ENCODE measurements at places on chromosomes 4 and X. TPM values are rescaled to one million over a fixed set of nuclear protein-coding genes. Genes with fewer than 3 reads are reported as not detected.

DNA sequence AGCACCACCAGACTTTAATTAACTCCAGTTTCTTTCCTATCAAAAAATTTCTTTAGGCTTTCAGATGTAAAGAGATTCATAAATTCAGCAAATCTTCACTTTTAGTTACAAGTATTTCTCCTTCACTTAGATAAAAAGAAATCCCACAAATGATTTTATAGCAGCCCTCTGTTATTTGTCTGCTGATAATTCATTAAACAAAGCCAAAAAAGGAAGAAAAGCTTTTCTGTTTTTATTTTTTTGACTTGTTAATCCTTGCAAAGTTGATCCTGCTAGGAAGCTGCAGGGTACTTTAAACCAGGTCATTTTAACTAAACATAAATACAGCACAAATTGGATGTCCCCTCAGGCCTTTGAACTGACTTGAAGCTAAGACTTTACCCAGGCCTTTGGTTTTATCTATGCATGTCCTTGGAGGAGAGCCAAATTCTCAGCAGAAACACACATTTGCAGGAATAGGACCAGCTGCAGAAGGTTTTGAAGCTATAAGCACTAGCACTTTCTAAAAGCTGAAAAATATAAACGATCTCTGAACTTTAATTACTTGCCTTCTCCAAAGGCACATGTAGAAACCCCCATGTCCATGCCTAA lies 57.5 kb downstream of the PCDH18 start:
- no peak overlapping the region for H3K4me3 ChIP-seq
- H3K27ac ChIP-seq = no peak overlapping the region
- no peak for DNase-seq
- no peaks in the 10 kb centered on the region for H3K36me3 ChIP-seq

The MSX1 gene
- total RNA-seq = 4.0 TPM

The CORIN gene
- 50.9 TPM for total RNA-seq

DNA sequence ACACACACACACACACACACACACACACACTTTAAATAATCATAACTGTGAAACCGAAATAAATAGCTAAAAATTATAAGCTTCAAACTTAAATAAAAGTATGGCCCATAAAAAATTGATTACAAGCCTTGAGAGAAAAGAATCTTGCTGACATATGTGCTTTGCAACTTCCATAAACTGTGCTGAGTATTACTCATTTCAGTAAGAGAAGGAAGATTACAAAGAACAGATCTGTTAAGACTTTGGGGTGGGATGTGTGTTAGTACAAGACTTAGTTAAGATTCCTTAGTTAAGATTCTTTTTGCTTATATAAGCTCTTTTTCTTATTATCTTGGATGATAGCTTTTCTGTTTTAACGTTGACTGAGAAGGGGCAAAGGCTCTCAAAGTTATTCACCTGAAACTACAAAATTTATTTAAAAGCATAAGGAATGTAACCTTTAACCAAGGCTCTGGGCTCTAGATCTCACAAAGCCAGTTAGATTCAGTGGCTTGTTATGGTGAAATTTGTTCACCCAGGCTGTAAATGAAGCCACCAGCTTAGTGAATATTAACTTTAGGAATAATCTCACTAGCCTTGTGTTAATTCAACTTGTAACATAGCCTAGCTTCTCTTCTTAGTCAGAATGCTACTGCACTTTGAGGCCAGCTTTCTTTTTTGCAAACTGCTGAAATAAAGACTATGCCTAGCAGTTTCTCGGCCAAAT lies 58.2 kb downstream of the ARSJ start:
- H3K4me1 ChIP-seq = no peaks in the 10 kb centered on the region
- no peaks in the 10 kb centered on the region for H3K27me3 ChIP-seq
- no peak overlapping the region for H3K4me3 ChIP-seq
- H3K27ac ChIP-seq = no peak overlapping the region
- DNase-seq = no peak

The DIPK2B gene
- total RNA-seq = 18.2 TPM

DNA sequence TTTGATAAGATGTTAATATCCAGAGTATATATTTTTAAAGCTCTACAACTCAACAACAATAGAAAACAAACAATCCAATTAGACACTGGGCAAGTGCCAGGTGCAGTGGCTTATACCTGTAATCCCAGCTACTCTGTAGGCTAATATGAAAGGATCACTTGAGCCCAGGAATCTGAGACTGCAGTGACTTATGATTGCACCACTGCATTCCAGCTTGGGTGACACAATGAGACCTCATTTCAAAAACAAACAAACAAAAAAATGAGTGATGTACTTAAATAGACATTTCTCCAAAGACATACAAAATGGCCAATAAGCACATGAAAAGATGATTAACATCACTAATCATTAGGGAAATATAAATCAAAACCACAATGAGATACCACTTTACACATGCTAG lies 356.8 kb upstream of the PCDH10 start:
- H3K27me3 ChIP-seq = no peaks in the 10 kb centered on the region
- DNase-seq = no peak
- no peak overlapping the region for H3K4me3 ChIP-seq

The MED12 gene
- 35.0 TPM for total RNA-seq

DNA sequence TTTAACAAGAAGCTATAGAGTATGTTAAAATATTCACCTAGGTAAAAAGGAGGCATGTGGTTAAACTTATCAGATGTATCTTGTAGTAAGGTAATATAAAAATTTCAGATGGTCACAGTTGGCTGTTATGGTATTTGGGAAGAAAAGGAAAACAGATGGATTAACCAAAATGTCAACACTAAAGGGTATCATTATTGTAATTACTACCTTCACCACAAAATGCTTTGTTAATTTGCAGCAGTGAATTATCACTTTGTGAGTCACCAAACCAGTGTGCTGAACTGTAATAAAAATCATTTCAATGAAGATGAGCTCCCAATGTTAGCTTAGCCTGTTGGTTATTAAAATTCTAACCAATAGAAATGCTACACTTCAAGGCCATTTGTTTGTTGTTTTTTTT lies 233.9 kb downstream of the RPA4 start:
- no peak overlapping the region for H3K27ac ChIP-seq
- no peak for DNase-seq
- peaks cover 9% of the 10 kb centered on the region for H3K36me3 ChIP-seq
- H3K4me1 ChIP-seq = no peaks in the 10 kb centered on the region

- DNase-seq = no peak
- H3K4me3 ChIP-seq = no peak overlapping the region
- no peaks in the 10 kb centered on the region for H3K4me1 ChIP-seq
These were observed 12.9 kb upstream of the ODAM start for GRCh38 chr4:70182517-70183167.

DNA sequence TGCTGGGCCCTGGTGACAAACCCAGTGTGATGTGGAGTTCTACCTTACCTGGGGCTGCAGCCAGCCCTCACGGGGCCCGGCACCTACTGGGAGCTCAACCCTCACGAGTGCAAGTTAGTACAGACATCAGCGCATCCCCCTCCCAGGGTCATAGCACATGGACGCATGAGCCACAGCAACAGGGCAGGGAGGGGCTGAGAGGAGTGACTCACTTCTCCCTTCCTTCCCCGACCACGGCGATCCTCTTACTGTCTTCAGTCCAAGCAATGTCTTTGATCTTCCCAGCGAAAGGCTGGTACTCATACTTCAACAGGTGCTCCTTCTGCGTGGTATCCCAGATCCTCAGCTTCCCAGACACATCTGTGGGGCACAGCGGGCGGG lies 17.8 kb downstream of the WDR1 start:
- peak overlapping the region; percentile 88 for H3K27ac ChIP-seq
- H3K27me3 ChIP-seq = no peaks in the 10 kb centered on the region
- H3K36me3 ChIP-seq = peaks cover 100% of the 10 kb centered on the region
- DNase-seq = no peak
- H3K4me3 ChIP-seq = no peak overlapping the region
- peaks cover 78% of the 10 kb centered on the region for H3K4me1 ChIP-seq

GRCh38 chr4:70313736-70314135 lies 21.0 kb upstream of the CABS1 start:
- H3K4me1 ChIP-seq = no peaks in the 10 kb centered on the region
- no peak overlapping the region for H3K4me3 ChIP-seq
- H3K27ac ChIP-seq = no peak overlapping the region
- H3K36me3 ChIP-seq = no peaks in the 10 kb centered on the region
